ENCODE measurements at places on chromosomes 7 and 10.

- DNase-seq = no peak
Measured at GRCh38 chr7:116979430-116979829, 26.1 kb downstream of the ST7 start.

- no peak for DNase-seq
Measured at GRCh38 chr10:6385665-6386064, 182.9 kb downstream of the PFKFB3 start.

DNA sequence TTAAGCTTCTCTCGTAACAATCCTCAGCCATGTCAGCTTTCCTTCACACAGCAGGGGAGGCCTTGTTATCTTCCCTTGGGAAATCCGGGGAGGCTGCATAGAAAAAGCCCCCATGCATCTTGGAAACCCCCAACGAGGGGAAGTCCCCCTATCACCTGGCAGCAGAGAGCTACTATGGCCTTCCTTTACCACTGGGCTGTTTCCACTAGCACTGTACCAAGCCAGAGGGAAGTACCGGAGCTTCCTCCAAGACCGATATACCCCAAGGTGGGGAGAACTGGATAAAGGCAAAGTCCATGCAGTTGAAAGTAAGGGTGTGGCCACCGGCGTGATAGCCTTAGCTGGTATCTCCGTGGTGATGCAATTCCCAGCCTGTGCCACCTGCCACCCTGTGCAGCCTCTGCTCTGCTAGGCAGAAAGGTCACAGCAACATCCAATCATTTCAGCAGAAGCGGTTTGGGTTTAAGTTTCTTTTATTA is 4.4 kb upstream of the CLIP2 start:
- DNase-seq = no peak

- no peak for DNase-seq
Measured at GRCh38 chr7:137953043-137953664, 48.7 kb downstream of the CREB3L2 start.

DNA sequence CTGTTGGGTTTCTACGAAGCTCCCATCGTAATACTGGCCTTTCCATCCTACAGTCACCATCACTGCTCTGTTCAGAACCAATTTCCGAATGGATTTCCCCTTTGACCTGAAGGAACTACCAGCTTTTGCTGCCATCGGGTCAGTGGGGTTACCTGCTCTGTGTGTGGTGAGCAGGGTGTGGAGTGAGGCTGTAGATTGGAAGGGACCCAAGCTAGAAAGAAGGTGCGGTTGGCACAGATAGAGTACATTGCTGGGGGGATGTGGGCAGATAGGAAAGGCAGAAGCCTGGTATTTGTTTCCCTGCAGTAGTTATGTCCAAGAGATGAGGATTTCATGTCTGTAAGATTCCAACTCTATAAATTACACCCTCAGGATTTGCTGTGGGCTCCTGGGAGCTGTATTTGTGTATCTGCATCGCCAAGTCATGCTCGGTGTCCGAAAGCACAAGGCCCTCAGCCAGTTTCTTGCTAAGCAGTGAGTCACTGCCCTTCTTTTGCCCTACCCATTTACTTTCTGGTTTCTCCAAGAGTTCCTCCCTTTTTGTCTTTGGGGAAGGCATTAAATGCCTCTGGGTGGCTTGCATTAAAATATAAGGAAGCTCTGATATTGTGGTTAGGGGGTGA is 15.4 kb downstream of the CLCN1 start:
- no peak for DNase-seq

DNA sequence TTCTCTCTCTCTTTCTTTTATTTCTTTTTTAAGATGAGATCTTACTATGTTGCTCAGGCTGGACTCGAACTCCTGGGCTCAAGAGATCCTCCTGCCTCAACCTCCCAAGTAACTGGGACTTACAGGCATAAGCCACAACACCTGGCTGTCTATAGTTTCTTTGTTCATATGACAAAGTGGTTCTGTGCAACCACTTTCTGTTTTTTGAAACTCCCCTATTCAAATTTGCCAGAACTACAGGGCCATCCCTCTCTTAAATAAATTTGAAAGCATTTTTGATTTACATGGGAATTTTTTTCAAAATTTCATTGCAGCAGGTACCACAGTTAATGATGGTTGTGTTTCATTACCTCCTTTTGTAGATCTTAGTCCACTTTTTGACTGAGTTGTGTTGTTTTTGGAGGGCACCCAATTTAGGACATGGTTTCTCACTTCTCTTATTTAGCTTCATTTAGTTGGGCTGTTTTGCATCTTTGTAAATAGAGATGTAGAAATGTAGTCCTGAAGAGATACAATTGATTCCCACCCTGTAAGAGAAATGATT is 119.2 kb downstream of the LRRC4 start:
- no peak for DNase-seq

- no peak for DNase-seq
Measured at GRCh38 chr7:80097756-80098155, 36.9 kb upstream of the GNAI1 start.

- DNase-seq = no peak
Measured at GRCh38 chr10:33618196-33618595, 283.7 kb upstream of the NRP1 start.
